ENCODE measurements at places on chromosomes 16 and 17.

- DNase-seq: no peak
These were observed 265.0 kb downstream of the PHKB start for GRCh38 chr16:47726031-47726675.

DNA sequence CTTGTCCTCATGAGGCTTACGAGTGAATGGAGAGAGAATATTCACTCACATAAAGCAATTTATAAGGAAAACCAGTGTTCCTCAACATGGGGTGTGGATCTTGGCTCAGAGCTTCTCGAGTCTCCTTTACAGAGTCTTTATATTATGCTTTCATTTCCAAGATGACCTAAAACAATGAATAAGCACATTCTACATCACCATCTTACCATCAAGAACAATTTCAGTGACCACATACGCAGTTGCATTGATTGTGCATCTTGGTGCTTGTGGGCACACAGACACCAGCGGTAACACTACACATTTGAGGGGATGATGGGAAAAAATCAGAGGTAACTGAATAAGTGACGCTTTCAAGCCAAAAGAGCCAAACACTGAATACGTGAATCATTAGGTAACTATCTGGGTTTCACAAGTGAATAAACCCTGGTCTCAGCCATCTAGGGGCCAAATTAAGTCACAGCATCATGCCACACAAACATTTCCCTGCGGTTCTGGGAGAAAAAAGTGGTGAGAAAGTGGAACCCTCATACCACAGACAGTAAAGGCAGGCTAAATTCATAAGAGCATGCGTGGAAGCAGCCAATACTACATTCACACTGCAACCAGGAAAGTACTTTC lies 9.4 kb downstream of the CWC25 start:
- peak; percentile 35 for DNase-seq

DNA sequence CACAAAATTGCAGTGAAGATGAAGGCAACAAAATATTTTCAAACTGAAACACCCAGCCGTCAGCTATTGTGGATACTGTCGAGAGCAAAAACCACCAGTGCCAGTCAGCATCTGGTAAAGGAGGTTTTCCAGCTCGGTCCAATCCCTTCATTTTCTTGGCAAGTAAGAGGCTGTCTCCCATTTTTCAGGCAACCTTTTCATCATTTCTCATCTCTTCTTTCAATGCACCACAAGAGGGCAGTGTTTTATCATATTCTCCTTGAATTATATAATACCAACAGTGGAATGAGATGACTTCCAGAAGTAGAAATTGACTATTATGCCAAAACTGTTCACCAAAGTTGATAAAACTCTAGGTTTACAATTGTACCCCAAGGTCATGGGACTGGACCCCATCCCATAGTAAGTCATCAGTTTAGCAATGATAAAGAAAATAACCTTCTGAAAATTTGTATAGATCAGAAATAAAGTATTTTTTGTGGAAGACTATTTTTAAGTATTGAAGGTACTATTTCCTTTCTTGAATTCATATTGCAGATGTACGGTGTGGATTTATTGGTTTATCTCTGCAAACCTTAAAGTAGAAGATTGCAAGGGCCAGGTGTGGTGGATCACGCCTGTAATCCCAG lies 16.8 kb downstream of the NQO1 start:
- DNase-seq: peak; percentile 86

DNA sequence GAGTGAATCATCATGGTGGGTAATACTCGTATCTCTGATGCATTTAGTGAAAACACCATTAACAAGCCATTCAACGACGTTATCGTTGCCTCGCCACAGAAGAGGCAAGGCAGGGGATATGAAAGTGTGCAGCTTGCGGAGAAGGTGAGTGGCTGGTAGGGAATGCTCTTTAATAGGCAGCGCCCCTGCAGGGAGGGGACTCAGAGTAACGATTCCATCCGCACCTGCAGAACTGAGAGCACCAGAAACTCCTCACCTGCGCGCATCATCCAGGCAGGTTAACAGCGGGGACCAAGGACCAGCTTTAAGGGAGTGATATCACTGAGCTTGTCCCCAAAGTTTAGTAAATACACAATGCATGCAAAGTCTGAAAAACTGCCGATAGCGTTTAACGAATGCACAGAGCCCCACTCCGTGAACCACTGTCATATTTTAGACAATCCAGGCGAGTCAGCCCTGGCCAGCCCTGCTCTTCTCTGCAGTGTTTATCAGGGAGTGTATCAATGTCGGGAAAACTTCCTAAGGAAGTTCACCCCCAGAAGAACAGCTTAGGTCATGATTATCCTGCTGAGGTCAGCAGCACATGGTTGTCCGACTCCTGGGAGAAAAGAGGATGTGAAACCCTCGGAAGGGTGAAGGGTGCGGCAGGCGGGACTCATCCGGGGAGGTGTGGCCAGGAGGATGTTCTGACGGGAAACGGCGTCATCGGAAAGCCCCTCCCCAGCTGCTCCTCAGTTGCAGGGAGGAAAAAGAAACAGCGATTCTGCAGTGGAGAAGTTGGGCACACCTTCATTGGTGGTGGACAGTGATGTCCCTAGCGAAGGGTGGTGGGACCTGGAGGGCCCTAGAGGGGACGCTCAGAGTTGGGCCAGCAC lies 68.5 kb upstream of the DNAH17 start:
- no peak for DNase-seq

GRCh38 chr17:37461668-37462067 lies 28.0 kb upstream of the DUSP14 start:
- DNase-seq: no peak

DNA sequence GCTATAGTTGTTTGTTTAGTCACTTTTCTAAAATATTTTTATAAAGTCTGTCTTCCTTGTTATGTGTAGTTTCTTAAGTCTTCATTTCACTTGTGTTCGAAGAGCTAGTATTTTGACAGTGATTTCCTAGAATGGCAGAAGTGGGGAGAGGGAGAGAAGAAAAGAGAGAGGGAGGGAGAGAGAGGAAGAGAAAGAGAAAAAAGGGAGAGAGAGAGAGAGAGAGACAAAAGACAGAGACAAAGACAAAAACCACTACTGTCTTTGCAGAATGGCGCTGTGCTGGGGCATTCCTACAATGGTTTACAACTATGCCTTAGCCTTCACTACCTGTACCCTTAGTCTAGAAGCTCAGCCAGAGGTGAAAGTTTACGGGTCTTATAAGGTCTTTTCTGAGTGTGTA lies 90.5 kb downstream of the CA4 start:
- DNase-seq: no peak

DNA sequence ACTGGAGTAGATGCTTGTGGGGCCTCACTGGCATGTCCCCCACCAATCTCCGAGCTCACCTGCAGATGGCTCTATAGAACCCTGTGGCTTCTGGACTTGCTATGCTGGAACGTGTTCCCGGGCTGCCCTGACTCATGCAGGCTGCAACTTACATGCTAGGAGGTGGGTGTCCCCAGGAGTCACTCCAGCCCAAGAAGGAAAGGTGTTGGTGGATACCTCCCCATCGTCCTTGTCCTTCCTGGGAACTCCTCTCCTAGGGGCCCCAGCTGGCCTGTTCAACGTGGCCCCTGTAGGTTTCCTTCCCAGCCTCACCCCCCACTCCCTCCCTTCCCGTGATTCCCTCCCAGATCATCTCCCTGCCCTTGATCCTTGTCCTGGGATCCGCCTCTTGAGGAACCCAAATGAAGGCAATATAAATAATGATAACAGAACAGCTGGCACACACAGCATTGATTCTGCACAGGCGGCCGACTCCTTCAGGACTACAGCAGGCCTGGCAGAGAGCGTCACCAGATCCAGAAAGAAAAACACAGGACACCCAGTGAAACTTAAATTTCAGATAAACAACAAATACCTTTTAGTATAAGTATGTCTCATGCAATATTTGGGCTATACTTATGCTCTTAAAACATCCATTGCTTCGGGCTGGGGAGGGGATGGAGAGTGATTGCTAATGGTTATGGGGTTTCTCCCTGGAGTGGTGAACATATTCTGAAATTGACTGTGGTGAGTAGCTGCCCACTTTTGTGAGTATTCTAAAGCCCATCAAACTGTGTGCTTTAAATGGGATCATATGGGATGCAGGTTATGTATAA lies 221.1 kb upstream of the GSE1 start:
- no peak for DNase-seq

DNA sequence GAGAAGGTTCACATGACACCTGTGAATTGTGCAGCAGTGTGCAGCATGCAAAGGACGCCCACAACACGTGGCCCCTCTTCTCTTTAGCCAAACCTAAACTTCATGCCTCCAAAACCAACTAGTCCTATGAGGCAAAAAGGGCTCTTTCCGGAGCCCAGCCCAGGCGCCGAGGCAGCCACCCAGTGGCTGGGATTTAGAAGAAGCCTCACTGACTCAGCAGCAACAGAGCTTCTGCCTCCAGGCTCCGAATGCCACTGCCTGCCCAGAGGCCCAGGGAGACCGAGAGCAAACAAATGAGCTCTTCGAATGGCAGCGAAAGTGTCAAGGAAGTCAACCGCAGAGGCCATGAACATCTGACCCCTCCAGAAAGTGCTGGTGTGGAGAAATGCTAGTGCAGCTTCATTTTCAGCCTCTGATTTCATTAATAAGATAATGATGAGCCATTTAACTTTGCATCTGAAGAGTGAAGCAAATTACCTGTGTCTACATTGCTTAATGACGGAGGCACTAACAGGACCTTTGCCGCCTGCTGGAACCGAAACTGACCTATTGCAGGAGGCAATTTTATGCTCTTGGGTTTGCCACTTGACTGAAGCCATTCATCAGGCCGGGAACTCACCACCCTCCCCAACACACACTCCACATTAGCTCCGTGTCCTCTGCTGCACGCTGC lies 157.7 kb upstream of the RPL38 start:
- no peak for DNase-seq

DNA sequence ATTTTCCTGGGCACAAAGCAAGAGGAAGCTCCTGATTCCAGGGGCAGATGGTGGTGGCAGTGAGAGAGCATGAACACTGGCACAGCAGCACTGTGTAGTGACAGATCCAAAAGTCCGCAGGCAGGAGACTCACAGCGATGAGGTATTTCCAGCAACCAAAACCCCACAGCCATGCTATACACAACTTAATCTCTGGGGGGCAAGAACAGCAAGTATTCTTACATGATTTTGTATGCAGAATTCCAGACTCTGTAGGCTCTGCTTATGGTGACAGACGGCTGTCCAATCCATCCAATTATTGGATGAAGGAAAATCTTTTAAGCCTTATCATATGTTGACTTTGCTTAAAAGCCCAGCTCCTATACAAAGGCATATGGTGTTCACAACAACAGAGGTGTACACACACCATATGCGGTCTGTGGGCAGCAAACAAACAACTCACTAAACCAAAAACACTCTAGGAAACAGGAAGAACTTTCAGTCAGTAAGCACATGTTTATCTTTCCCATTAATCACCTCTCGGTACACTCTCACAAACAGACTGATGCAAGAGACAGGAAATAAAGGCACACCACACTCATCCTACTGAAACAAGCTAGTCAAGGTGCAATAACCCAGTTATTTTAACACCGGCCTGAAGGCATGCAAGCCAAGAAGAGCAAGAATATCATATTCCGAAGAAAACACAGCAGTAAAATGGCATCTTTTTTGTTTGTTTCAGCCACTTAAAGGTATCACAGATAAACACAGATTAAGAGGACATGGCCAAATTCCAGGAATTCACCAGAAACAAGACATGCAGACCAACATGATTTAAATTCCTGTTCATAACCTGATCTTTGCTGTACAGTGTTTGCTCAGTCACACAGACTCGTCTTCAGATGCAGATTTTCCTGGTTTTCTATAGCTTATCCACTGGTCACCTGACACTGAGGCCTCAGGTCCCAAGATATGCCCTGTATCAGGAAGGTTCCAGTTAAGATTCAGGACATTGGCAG lies 47.8 kb downstream of the ERN1 start:
- DNase-seq: peak; percentile 54

DNA sequence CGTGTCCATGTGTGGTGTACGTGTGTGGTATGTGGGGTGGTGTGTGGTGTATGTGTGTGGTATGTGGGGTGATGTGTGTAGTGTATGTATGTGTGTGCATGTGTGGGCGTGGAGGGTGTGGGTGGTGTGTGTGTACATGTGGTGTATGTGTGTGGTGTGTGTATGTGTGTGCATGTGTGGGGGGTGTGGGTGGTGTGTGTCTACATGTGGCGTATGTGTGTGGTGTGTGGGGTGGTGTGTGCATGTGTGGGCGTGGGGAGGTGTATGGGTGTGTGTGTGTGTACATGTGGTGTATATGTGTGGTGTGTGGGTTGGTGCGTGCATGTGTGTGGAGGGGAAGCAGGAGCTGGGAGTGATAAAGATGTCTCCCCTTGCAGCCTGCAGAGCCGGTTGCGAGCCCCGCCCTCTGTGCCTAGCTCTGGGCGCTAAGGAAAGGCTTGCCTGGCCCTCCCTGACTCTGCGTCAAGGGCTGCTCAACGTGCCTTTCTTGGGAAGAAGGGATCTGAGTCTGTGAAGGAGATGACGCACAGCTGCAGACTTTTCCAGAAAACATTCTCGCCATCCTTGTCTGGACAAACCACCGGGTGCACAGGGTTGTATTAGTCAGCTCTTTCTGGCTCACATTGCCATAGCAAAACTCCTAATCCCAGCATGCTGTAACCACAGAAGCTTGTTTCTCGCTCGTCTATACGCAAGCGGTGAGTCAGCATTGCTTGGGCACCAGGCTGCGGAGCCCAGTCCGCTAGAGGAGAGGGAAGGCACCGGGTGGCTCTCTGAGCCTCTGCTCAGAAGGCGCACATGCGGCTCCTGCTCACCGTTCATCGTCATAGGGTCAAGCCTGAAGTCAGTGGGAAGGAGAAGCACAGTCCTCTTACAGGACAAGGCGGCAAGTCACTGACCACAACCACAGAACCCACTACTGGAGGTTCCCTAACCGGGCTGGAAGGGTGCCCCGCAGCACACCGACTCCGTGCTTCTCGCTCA lies 2.0 kb upstream of the CD300H start:
- peak; percentile 77 for DNase-seq

GRCh38 chr16:3183445-3184139 lies 4.4 kb upstream of the OR1F1 start:
- peak; percentile 18 for DNase-seq

- peak; percentile 33 for DNase-seq
These were observed 22.9 kb upstream of the CORO6 start for GRCh38 chr17:29645515-29646051.

GRCh38 chr17:59093145-59093701 lies 13.5 kb downstream of the TRIM37 start:
- DNase-seq: no peak

DNA sequence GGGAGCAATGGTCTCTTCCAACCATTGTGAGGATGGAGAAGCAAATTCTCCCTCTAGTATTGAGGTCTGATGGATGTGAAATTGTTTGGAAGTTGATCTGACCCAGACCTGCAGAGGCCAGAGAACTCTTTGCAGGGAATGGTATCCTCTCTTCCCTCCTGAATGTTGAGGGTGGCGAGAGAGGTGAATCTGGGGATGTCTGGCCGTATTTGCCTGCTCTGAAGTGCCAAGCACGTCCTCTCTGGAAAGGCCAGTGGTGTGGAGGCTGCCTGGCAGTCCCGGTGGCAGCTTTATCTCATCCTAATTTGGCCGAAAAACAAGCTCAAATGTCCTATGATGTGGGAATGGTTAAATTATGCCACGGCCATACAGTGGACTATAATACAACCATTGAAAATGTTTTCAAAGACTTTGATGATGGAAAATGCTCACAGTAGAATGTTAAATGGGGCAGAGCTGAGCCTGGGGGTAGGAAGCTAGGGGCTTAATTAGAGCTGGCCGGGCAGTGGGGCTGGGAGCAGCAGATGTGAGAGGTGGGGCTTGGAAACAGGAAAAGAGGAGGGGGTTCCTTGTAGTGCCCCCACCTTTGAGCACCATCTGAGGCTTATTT lies 30.8 kb downstream of the WSCD1 start:
- DNase-seq: no peak

All from hematopoietic multipotent progenitor cell treated with erythropoietin and hydrocortisone succinate and interleukin-3 and kit ligand, for 8 days (in vitro differentiated cells).